ENCODE measurements at places on chromosomes 5 and 9.

DNA sequence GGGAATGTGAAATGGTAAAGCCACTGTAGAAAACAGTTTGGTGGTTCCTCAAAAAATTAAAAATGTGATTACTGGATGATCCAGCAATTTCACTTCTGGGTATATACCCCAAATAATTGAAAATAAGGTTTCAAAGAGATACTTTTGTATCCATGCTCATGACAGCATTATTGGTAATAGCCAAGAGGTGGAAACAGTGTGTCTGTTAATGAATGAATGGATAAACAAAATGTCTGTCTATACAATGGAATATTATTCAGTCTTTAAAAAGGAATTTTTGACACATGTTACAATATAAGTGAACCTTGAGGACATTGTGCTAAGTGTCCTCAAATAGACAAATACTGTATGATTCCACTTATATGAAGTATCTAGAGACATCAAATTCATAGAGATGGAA, 40.1 kb downstream of the NUP214 start:
- no peak for DNase-seq

GRCh38 chr5:9046756-9047481, 499.0 kb downstream of the SEMA5A start:
- DNase-seq: no peak

GRCh38 chr5:132049559-132049958, 10.9 kb upstream of the IL3 start:
- no peak for DNase-seq

DNA sequence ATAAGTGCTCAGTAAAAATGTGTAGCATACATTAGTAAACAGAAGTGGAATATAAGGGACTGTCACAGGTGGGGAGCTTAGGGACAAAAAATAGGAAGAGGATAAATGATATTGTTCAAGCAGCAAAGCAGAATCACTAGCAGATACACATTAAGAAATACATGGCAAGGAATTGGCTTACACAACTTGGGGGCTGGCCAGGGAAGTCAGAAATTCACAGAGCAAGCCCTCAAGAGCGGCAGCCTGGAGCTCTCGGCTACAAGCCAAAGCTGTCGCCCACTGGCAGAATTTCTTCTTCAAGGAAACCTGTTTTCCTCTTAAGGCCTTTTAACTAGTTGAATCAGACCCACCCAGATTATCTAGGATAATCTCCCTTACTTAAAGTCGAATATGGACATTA, 73.0 kb upstream of the SMIM23 start:
- DNase-seq: no peak

- DNase-seq: no peak
These were observed 107.2 kb upstream of the CKMT2 start for GRCh38 chr5:81125959-81126358.

DNA sequence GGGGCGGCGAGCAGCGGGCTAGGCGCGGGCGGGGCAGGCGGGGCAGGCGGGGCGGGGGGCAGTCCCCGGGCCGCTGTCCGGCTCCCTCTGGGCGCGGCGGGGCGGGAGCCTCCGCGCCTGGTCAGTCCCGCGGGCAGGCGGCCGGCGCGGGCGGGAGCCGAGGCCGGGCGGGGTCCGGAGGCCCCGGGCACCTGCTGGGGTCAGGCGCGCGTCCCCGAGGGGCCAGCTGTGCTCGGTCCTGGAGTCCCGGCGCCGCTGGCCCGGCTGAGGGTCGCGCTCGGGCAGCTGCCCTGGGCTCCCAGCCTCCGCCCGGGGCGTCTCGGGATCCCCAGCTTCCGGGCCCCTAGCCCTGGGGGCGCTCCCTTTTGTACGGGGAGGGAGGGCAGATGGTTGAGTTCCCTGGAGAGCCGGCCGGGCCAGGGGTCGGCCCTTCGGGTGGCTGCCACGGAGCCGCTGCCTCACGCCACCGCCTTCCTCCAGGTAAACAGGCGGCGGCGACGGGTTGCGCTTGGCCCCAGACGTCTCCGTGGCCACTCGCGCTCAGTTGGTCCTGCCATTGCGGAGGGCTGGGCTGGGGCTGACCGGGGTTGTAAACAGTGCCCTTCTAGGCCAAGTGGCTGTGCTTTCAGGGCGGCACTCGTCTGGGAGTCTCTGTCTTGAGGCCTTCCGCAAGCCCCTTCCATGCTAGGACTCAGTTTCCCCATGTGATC, 473 bp downstream of the ZBTB34 start:
- DNase-seq: peak; percentile 28
